Stimulated activated CD4-positive, alpha-beta T cell treated with anti-CD3 and anti-CD28 coated beads, Interleukin-12 subunit alpha, Interleukin-12 subunit beta, amount 100 ng/mL, for 24 hours (primary cell): ENCODE measurements at places on chromosomes 13 and 19.

DNA sequence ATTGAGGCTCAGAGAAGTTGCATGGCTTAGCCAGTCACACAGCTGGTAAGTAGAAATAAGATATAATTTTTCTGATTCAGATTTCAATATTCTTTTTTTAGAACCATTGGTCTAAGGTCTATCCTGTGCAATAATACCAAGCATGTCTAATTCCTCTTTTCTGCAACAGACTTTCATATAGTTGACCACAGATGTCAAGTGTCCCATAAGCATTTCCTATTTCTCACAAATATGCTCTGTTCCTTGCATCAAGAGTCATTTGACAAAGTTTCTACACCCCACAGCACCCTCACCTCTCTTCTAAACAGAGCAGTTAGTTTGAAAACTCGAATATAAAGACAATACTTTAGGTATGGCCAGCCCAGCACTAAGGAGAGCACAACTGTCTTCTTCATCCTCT lies 26.8 kb upstream of the SACS start:
- DNase-seq: no peak

DNA sequence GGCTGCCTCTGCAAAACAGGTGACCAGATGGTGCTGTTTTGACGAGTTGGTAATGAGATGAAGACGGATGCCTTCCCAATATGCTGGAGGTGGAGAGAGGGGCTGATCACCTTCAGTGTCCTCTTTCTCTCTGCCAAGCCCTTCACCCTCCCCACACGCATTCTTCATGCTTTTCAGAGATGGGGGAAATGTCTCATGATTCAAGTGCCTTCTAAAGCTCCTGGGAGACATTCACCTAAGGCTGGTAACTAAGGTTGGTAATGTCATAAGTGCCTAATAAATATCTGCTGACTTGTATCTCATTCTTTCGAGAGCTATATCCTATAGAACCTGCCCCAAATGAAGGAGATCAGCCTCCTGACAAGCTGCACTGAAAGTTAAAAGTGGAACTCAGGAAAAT lies 86.2 kb upstream of the MBNL2 start:
- DNase-seq: no peak

GRCh38 chr19:45249261-45250033 lies 1.6 kb upstream of the MARK4 start:
- DNase-seq: no peak

DNA sequence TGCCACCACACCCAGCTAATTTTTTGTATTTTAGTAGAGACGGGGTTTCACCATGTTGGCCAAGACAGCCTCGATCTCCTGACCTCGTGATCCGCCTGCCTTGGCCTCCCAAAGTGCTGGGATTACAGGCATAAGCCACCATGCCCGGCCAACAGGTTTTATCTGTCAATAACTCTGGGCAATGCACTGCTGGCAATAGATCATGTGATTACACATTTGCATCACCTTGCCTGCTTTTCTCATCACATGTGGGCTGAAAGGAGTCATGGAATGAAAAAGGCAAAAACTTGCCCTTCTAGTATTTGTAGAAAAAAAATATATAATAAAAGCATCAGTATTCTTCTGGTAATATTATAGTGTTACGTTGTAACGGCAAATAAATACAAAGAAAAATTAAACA lies 164.5 kb downstream of the NHLRC3 start:
- DNase-seq: no peak

- no peak for DNase-seq
These were observed 7.1 kb upstream of the ZNF823 start for GRCh38 chr19:11745869-11746268.

DNA sequence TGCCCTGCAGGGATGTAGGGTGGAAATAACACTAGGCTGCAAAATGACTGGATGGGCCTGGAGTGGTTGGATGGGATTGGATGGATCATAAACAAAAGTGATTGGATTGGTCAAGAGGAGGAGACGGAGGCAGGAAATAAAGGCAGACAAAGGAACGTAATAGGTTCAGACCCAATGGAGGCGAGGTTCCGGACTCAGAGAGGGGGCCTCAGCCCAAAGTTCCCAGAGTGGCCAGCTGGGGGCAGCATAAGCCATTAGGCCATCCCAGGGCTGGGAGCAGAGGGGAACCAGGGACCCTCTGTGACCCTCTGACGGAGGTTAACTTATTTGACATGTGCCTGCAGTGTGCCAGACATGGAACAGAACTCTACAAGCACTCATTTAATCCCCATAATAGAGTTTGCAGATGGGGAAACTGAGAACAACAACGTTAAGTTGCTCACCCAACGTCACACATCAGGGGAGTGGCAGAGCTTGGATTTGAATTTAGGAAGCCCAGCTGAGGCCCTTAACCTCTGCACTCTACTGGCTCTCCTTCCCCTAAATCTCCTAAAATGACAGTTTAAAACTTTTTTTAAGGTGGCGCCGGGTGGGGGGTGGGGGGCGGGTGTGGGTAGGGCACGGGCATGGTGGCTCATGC lies 15.3 kb upstream of the MAP1S start:
- DNase-seq: peak; percentile 70

GRCh38 chr19:18898081-18898606 lies 2.2 kb upstream of the CERS1 start:
- DNase-seq: no peak

GRCh38 chr19:340620-341385 lies 3.8 kb downstream of the MIER2 start:
- no peak for DNase-seq

GRCh38 chr13:96646101-96646500 lies 348.2 kb downstream of the OXGR1 start:
- DNase-seq: no peak

DNA sequence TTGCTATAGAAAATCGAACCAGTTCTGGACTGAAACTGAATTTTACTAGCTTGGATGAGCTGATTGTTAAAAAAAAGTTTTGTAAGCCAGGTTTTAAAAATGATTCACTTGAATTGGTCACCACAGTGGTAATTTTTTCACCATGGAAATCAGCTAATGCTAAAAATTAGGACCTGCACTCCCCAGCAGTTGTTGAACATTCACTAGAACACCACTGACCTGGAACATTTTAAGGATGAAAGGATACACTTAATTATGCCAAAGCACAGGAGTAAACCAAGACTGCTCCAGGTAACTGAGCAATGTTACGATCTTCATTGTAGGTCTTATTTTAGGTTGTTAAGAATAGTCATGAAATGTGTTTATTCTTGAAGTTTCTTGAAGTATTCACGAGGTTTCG lies 1342.6 kb upstream of the SPRY2 start:
- DNase-seq: no peak

GRCh38 chr13:111525320-111526118 lies 205.1 kb downstream of the TEX29 start:
- no peak for DNase-seq
